ENCODE measurements at places on chromosomes 12 and 14.

- no peak for DNase-seq
These were observed 399.2 kb downstream of the IPO8 start for GRCh38 chr12:30296486-30296885.

GRCh38 chr14:92109490-92109889 is 3.1 kb upstream of the ATXN3 start:
- DNase-seq = no peak

- no peak for DNase-seq
These were observed 2.7 kb upstream of the NKX2-8 start for GRCh38 chr14:36585100-36585499.

DNA sequence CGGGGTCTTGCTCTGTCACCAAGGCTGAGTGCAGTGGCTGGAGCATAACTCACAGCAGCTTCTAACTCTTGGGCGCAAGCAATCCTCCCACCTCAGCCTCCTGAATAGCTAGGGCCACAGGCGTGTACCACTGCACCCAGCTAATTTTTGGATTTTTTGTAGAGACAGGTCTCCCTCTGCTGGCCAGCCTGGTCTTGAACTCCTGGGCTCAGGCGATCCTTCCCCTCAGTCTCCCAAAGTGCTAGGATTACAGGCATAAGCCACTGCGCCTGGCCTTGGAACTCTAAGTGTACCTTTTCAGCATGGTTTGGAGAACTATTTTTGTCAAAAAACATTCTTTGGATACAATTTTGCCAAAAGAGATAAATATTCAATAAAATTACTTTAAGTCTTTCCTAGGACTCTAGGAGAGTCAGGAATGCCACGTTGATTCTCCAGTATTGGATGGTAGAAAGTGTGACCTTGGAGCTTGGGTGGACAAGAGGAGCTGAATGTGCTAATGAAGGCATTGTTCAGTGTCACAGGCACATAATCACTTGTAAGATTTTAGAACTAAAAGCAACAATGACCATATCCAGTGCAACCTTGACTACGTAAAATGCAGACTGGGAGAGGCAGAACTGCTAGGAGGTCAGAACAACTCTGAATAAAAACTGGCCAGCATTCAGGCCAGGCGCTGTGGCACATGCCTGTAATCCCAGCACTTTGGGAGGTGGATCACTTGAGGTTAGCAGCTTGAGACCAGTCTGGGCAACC is 2.8 kb downstream of the SRSF9 start:
- no peak for DNase-seq

- DNase-seq = no peak
These were observed 82.3 kb downstream of the RIMBP2 start for GRCh38 chr12:130633771-130634170.

DNA sequence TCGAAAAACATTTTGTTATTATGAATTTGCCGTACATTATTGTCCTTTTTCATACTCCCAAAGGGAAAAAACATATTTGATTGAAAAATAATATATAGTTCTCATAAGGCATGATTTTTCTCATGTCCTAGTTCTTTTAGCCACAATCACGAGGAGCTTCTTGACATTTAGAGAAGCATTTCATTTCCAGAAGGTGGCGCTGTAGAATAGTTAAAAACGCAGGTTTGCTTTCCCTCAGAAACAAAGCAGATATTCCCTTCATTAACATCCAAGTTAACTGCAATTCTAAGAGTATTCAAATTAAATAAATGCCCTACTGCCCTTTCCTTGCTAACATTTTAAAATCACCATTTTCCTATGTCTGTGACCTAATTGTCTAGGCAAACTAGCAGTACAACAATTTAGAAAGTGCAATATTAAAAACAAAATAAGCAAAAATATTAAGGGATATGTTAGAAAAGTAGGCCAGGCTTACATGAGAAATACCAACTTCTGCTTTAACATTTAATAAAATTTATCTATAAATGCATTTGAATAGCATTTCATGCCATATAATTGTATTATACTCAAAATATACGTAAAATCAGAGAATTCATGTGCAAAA is 10.9 kb upstream of the PIK3C2G start:
- DNase-seq = no peak

DNA sequence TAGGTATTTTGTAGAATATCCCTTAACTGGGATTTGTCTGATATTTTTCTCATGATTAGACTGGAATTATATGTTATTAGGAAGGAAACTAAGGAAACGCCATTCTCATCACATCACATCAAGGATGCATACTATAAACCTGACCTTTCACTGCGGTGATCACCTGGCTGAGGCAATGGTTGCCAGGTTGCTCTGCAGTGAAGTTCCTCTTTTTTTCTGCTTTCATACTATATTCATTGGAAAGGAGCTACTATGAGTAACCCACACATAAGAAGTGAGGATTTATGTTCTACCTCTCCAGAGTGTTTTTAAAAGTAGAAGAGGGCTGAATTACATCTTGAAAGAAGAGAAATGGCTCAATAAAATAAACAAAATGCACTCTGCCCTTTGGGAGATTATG is 31.0 kb upstream of the GRIP1 start:
- DNase-seq = no peak

DNA sequence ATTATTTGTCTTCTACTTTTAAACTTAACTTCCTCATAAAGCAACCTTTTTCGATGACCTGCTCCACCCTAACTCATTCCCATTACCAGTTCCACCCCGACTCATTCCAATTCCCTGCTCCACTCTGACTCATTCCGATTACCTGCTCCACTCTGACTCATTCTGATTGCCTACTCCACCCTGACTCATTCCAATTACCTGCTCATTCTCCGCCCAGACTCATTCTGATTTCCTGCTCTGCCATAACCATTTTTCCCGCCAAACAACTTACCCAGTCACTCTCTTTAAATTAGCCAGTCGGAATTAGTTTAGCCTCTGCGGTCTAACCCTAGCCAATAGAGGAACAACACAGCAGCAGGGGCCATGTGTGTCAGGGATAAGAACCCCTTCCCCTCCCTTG is 249.1 kb downstream of the DPY19L2 start:
- DNase-seq = no peak

DNA sequence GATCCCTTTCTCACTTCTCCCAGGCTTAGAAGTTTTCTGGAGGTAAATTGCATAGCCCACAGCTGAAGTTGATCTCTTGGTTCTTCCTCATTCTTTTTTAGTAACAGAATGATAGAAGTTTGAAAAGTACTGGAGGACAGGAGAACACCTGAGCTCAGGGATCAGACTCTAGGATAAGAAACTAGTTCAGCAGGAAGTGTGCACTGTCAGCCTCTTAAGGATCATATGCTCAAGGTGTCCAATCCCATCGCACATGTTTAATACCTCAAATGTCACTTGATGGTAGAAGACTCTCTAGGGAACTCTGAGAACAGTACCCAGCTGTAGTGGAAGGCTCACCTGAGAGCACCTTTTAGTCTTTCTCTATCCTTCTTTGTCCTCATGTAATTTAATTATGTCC is 14.7 kb upstream of the LIMA1 start:
- DNase-seq = no peak

GRCh38 chr14:20116748-20117147 is 6.2 kb downstream of the OR4K17 start:
- no peak for DNase-seq

GRCh38 chr12:124347335-124347734 is 52.4 kb downstream of the RFLNA start:
- no peak for DNase-seq

DNA sequence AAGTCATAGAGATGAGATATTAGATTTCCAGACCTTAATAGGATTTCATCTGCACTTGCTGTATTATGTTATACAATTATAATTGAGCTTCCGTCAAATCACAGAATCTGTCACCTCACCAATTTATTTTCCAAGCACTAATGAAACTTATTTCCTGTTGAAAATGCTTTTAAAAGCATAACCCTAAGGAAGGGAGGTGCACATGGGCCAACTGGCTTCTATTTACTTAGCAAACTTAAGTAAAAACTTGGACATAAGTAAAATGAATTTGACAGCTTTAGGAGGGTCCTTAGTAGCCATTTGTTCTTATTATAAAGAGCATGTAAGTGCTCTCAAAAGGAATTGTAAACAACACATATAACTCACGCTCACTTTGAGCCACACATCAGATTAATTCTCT is 462.2 kb upstream of the TMPO start:
- no peak for DNase-seq

- DNase-seq = no peak
These were observed 19.0 kb upstream of the PELI2 start for GRCh38 chr14:56099081-56099797.

- no peak for DNase-seq
These were observed 22.2 kb upstream of the KIF21A start for GRCh38 chr12:39464976-39465695.

GRCh38 chr12:8867786-8868185 is 45.4 kb downstream of the A2ML1 start:
- no peak for DNase-seq

DNA sequence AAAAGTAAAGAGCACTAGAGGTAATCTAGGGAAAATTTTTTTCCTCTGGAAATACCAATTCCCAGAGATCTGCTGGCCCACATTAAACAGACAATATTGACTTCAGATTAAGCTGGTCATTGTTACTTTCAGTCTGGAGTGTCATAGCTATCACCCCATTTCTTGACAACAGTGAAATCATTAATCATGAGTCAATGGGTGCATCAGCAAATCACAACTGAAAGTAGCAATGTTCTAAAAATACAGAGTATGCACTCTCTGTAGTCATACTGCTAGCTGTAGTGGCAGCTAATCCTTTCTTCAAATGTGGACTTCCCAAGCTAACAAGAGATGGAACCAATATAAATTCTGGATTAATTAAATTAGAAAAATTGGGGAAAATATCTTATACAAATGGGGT is 129.9 kb downstream of the CPNE8 start:
- no peak for DNase-seq

DNA sequence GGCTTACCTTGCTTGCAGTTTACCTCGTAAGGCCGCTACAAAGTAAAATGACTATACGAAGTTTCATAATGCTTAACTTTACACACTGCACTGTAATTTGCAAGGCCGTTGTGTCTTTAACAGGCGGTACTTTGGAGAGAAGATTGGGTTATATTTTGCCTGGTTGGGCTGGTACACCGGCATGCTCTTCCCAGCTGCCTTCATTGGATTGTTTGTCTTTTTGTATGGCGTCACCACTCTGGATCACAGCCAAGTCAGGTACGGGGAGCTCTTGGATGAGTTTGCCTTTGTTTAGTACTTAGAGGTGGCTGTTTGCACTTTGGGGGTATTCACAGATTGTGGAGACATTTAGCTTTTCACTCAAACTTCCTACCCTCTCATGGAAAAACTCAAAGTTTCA is 167.8 kb downstream of the SLC5A8 start:
- no peak for DNase-seq

DNA sequence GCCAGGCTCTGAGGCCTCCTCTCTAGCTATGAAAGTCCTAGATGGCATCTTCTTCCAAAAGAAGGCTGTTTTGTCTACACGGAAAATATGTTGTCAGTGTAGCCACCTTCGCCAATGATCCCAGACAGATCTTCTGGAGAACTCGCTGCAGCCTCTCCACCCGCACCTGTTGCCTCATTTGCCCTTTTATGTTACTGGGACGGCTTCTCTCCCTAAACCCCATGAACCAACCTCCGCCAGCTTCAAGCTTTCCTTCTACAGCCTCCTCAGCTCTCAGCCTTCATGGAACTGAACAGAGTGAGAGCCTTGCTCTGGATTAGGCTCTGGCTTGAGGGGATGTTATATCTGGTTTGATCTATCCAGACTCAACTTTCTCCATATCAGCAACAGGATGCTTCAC is 10.8 kb downstream of the P2RX2 start:
- no peak for DNase-seq

DNA sequence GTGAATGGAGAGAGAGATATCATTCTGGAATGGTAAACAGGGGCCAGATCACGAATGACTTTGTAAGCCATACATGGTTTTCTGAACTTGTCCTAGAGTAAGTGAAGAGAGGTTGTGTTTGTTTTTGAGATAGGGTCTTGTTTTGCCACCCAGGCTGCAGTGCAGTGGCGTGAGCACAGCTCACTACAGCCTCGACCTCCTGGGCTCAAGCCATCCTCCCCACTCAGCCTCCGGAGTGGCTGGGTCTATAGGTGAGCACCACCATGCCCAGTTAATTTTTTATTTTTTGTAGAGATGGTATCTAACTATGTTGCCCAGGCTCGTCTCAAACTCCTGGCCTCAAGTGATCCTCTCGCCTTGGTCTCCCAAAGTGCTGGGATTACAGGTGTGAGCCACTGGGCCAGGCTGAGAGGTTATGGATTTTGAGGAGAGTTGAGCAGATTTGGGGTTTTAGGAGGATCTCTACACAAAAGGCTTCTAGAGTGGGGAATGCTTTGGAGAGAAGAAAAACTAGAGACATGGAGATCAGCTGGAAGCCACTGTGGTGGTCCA is 19.7 kb upstream of the GPRC5A start:
- DNase-seq = no peak

DNA sequence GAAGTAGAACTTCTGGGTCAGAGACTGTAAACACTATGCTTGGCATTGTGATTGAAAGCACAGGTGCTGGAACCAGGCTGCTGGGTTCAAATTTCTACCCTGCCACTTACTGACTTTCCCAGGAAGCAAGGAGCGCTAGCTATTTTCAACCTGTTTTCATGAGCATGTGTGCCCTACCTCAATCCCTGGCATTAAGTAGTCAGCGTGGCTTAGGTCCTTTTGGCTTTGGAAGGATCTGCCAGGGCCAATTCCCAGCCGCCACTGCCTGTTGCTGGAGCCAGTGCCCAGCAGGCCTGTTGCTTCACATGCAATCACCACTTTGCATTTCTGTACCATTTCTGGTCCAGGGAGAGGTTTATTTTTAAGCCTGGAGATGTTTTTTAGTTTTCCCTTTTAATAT is 196.3 kb downstream of the TRHDE start:
- no peak for DNase-seq

DNA sequence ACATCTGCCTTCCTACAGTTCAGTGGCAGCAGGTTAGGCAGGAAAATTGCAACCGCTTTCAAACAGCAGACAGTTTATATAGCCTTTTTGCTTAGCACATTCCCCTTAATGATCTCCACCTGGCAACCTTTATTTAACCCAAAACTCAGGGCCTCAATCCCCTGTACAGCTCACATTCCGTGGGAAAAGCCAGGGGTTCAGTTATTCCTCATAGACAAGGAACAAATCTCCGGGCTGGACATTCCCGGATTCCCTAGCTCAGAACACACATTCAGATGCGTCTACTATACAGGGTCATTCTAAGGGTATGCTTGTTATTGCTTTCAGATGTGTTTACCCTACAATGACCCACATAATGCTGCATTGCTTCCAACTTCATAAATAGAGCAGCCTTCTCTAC is 73.8 kb upstream of the DCN start:
- DNase-seq = no peak

GRCh38 chr12:105107171-105107493 is 399 bp upstream of the WASHC4 start:
- no peak for DNase-seq

- DNase-seq = no peak
These were observed 298.2 kb downstream of the TMEM132D start for GRCh38 chr12:129605666-129606065.

GRCh38 chr14:75871181-75871880 is 110.5 kb downstream of the TGFB3 start:
- DNase-seq = no peak

- no peak for DNase-seq
These were observed 78.8 kb upstream of the NEDD1 start for GRCh38 chr12:96828169-96828789.
